Stimulated activated CD4-positive, alpha-beta T cell treated with anti-CD3 and anti-CD28 coated beads, Interleukin-2, amount 100 ng/mL, for 4 hours (primary cell): ENCODE measurements at places on chromosomes 16 and 17.

- no peak for DNase-seq
Observed at GRCh38 chr16:67243481-67243880, 3.8 kb downstream of the FHOD1 start.

DNA sequence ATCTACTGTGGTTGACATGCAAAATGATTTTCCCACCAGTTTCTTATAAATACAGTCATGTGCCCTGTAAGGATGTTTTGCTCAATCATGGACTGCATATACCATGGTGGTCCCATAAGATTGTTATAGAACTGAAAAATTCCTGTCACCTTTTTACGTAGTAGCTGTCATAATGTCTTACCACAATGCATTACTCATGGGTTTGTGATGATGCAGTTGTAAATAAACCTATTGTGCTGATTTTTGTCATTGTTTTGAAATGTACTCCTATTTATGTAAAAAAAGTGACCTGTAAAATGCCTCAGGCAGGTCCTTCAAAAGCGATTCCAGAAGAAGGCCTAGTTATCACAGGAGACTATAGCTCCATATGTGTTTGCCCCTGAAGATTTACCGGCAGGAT is 695.4 kb upstream of the KIF2B start:
- no peak for DNase-seq

DNA sequence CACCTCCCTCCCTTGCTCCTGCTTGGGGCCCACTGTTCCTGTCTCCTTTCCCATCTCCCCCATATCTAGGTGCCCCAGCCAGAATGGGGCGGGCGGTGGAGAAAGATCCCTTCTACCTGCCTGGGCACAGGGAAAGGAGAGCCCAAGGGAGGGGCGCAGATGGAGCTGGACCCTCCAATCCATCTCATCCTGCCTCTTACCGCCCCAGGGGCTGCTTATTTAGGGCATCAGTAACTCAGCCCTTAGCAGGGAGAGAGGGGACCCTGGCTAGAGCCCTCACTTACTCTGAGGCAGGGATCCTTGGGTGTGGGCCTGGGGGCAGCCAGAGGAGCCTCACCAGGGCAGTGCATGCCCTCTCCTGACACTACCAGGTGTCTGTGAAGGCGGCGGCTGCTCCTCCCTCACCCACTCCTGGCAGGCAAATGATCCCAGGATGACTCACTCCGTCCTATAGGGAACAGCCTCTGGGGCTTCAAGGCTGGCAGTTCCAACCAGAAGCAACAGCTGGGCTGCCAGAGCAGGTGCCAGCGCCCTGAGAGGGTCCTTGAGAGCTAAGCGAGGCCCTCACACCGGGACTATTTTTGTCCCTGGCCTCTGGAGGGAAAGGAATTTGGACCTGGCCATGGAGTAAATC is 16.3 kb upstream of the BCAR1 start:
- DNase-seq = no peak

- DNase-seq = no peak
Observed at GRCh38 chr17:79002291-79002690, 7.3 kb downstream of the CANT1 start.
